ENCODE measurements at places on chromosomes 2 and 18. TPM values are rescaled to one million over a fixed set of nuclear protein-coding genes. Genes with fewer than 3 reads are reported as not detected.

KCNS3 gene
- total RNA-seq: not detected

DNA sequence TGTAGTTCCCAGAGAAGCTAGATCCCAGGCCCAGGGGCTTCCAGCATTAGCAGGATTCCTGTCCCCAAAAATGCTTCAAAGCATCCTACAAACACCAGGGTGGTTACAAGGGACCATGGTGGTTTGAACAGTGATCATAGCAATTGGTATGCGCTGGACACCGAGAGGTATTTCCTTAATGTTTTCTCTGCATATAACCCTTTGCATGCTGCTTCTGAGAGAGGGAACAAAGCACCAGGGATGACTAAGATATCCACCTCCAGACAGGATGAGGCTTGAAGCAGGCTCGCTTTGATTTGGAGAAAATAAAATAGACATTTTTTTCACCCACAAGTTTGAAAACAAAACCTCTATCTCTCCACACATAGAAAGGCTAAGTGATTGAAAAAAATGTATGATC lies 50.5 kb upstream of the TSPYL6 start:
- no peaks in the 10 kb centered on the region for H3K4me1 ChIP-seq
- DNase-seq: no peak
- H3K4me3 ChIP-seq: no peak overlapping the region
- H3K27me3 ChIP-seq: no peaks in the 10 kb centered on the region
- H3K36me3 ChIP-seq: no peaks in the 10 kb centered on the region

DNA sequence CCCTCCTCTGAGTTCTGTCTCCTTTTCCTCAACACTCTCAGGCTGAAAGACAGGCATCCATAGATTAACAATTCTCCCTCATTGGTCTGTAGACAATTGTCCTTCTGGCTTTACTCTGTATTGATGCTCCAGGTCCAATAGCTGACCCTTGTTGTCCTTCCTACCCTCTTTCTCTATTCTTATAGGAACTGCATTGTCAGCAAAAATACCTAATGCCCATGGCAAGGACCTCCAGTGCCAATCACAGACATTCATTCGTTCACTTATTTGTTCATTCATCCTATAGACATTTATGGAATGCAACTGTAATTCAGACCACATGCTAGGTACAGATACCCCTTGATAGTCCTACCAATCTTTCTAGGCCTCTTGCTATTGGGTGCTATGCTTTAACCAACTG lies 69.8 kb upstream of the DTNA start:
- H3K36me3 ChIP-seq: no peaks in the 10 kb centered on the region
- no peaks in the 10 kb centered on the region for H3K4me1 ChIP-seq
- H3K4me3 ChIP-seq: no peak overlapping the region
- no peak for DNase-seq
- no peak overlapping the region for H3K27ac ChIP-seq

GRCh38 chr2:161586517-161587167 lies 37.6 kb upstream of the SLC4A10 start:
- no peak overlapping the region for H3K27ac ChIP-seq
- no peak overlapping the region for H3K4me3 ChIP-seq
- DNase-seq: peak; percentile 30
- no peaks in the 10 kb centered on the region for H3K4me1 ChIP-seq

- H3K4me1 ChIP-seq: peaks cover 16% of the 10 kb centered on the region
- H3K36me3 ChIP-seq: no peaks in the 10 kb centered on the region
- DNase-seq: peak; percentile 71
- peak overlapping the region; percentile 17 for H3K27ac ChIP-seq
- no peak overlapping the region for H3K4me3 ChIP-seq
These were observed 18.4 kb upstream of the YES1 start for GRCh38 chr18:830315-830901.
